ENCODE measurements at places on chromosomes 13 and 19. TPM values are rescaled to one million over a fixed set of nuclear protein-coding genes. Genes with fewer than 3 reads are reported as not detected.

The BRCA2 gene
- total RNA-seq = 3.7 TPM

The DLL3 gene
- total RNA-seq = 12.3 TPM

The ANKLE1 gene
- total RNA-seq = 0.43 TPM

The ZNF30 gene
- 7.4 TPM for total RNA-seq

The ZNF728 gene
- not detected for total RNA-seq

Data from A549 treated with ZK216348 at 1 μM for 4 hours (cell line).